ENCODE measurements at places on chromosomes 12 and 14.

- no peak for DNase-seq
These were observed 8.0 kb downstream of the SYT10 start for GRCh38 chr12:33431648-33432047.

- DNase-seq: no peak
These were observed 9.9 kb upstream of the TAS2R30 start for GRCh38 chr12:11144297-11144696.

DNA sequence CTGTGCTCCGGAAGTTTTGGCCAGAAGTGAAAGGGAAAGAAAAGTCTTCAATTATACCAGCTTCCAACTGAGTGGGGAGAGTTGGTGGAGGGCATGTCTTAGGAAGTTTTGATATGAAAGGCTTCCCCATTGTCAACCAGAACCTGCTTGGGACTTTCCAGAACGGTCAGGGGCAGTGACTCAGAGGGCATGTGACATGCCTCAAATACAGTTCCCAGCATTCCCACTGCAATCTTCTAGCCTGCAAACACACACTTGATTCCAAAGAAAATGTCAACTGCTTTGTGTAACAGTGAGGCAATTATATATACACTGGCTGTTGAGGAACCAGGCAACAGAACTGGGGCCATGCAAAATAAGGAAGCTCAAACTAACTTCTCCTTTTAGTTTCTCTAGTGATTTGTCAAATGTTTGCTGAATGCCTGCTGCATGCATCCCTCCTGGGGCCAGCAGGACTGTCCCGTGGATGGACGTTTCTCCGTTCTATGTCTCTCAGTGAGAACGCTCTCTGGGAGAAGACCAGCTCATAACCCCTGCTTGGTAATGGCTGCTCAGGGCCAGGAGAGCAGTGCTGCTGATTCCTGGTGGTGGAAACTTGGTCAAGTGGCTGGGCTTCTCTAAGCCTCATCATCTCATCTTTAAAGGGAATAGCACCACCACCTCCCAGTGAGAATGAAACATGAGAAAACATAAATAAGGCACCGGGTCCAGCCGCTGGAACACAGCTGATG is 18.3 kb downstream of the SLC25A47 start:
- no peak for DNase-seq

- no peak for DNase-seq
These were observed 1.4 kb upstream of the ARHGDIB start for GRCh38 chr12:14962797-14963196.

- DNase-seq: peak; percentile 74
These were observed 3.7 kb upstream of the PNMA1 start for GRCh38 chr14:73717711-73718417.

DNA sequence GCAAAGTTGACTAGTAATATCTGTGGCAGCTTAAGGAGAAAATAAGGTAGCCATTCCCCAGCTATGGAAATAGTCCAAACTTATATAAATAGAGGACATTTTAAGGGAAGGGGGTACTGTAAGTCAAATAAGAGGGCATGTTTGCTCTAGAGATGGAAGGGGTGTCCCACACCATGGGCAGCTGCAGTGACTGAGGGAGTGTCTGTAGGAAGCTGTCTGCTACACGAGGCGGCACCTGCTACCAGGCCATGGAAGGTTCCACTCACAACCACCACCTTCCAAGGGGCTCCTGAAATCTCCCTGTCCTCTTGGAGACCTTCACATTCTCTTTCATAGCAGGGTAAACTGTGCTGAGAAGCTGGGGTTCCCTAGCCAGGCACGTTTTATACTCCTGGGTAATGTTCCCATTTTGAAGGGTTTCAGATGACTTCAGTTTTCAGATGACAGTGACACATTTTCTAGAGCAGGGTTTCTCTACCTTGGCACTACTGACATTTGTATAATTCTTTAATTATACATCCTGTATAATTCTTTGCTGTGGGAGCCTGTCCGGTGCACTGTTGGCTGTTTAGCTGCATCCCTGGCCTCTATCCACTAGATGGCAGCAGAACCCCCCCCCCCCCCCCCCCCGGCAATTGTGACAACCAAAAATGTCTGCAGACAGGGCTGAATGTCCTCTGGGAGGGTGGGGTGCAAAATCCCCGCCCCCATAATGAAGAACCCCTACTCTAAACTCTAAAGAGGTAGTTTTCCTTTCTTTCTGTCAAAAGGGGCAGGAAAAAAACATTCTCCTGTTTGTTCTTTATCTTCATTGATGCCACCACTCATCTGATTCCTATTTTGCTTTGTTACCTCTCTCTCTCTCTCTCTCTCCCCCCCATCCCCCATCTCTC is 11.6 kb upstream of the SMCO2 start:
- no peak for DNase-seq

DNA sequence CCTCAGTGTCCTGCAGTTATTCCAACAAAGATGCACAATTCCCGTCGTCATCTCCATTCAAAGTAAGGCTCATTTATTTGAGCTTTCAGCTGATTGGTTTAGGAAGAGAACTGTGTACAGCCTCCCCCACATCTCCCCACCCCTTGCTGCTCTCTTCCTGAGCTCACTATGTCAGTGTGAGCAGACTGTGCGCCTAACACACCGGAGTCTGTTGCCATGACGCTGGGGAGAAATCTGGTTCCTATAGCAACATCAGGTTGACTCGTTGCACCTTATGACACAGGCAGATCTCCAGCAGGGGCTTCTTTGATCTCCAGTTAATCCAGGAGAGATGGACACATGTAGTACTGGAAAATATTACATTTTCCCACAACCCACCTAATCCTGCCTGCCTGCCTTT is 319.4 kb downstream of the CACNA1C start:
- DNase-seq: peak; percentile 74

Data from ecto neural progenitor cell (in vitro differentiated cells).